Astrocyte of the cerebellum (primary cell): ENCODE measurements at places on chromosomes 1 and 21.

DNA sequence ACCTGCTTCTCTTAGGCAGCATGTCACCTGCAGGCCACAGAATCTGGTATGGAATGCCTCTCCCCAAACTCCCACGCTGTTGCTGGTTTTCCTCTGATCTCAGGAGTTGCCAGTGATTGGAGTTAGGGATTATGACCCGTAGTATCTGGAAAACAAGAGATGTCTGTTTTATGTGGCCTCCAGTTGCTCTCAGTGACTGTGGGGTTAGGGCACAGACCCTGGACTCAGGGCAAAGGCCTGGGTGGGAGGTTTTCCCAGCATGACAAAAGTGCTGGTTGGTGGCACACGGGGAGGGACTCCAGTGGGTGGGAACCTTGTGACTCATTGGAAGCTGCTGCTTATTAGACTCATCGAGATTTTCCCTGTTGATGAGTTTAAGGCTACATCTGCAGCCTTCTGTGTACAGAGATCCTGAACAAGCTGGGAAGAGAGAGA, at the start of gene NR1I3:
Gene NR1I3 (minus strand): TSS at position 165 of the 435 bp plus-strand sequence. CDS start 1,638 bp downstream, outside the sequence.
- no peak for DNase-seq

DNA sequence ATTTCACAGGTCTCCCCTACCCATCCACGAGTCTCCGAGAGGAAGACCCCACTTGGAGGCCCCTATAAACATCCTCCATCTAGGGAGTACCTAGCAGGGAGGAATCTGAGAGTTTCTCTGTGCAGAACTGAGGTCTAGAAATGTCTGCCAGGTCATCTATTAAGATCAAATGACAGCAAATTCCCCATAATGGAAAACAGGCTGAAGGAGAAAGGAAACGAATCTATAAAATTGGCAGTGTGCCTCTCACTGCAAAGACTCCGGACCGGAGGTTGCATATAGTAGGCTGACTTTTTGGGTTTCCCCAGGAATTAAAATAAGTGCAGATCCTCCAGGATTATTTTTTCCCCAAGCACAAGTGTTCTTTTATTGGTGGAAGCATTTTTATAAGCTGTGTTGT, 57.7 kb downstream of the NMNAT2 start:
- no peak for DNase-seq

DNA sequence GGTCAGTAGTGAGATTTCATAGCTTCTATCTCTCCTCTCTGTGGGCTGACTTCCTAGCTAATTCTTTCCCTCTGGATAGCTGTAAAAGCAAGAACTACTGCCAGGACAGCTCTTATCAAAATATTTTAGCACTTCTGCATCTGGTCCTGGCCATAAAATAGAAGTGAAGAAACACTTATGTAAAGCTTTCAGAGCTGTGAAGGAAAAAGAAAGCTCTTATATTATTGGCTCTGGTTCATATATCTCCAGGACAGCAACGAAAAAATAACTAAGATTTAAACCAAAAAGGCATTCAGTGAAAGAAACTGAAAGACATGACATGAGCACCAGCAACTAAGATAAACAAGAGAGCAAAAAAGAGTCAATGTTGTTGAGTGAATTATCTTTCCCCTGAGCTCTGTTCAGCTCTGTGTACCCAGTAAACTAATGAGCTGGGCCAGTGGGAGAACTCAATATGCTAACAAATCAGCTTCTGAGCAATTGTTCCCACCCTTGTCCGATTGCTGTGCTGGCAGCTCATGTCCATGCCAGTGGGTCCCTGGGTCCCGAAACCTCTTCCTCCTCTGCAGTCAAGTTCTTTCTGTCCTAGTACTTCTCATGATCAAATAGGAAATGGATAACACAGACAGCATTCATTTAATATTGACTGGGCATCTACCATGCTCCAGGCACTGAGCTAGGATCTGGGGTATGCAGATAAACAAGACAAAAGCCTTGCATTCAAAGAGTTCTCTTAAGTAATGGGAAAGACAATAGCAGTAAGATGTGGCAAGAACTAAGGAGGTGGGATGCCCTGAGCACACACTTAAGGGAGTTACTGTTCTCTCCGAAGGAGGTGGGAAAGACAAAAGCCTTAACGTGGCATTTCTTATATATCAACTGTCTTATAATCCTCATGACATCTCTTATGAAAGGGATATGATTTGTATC, 45.3 kb upstream of the MAN1A2 start:
- DNase-seq: no peak

GRCh38 chr1:104989012-104989411, 1239.3 kb downstream of the AMY1C start:
- no peak for DNase-seq

DNA sequence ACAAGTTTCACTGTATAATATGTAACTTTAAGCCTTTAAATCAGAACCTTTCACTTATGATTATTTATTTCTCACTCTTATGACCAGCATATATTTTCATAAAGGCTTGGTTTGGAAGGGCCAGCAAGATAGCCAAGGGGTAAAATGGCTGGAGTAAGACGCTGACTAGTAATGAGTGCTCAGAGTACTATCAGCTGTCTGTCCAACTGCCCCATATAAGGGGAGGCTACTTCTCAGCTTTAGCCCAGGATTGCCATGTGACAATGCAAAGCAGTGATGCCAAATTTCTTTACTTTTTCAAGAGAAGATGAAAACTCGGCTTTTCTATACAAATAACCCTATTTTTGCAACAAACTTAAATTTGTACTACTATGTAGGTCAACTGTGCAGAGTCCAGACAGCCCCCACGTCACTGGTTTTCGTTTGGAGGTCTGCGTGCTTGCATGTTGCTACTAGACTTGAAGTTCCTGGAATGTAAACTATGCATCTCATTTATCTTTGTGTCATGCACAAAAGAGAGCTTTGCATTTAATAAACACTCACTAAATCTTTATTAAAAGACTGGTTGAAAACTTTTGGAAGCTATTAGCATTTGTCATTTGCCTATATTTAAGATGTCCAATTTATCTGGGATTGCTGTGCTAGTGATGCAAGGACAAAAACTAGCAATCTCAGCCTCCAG, 110.4 kb downstream of the TNFSF18 start:
- peak; percentile 63 for DNase-seq

DNA sequence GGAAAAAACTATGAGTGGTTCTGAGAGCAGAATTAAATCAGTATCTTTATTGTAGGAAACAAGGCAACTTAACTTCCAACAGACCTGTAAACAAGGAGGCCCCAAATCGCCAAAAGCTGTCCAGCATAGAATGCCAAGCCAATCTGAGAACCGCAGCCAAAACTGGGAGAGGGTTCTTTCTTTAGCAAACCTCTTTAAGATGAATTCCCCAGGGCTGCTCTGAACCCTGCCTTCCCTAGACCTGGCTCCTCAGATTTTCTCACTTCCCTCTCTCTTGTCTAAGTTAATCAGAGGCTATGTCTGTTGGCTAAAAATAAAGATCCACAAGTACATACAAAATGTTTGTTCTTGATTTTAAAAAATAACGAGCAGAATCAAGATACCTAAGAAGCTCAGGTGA, 141.4 kb downstream of the SMYD3 start:
- DNase-seq: no peak

DNA sequence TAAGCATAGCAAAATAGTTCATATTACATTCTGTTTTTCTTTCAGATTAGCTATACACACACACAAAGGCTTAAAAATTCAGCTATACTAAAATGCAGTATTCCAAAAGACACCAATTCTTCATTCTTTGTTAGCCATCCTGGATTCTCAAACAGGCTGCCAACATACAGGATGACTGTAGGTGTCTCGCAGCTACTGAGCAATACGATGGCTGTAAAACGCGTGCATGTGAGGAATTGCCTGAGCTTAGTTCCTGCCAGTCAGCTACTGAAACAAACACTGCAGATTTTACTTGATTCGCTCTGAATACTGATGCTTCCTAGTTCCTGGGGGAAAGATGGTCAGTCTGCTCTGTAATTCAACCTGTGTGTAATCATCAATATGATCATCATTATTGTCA, 24.7 kb upstream of the HMGN1 start:
- no peak for DNase-seq

DNA sequence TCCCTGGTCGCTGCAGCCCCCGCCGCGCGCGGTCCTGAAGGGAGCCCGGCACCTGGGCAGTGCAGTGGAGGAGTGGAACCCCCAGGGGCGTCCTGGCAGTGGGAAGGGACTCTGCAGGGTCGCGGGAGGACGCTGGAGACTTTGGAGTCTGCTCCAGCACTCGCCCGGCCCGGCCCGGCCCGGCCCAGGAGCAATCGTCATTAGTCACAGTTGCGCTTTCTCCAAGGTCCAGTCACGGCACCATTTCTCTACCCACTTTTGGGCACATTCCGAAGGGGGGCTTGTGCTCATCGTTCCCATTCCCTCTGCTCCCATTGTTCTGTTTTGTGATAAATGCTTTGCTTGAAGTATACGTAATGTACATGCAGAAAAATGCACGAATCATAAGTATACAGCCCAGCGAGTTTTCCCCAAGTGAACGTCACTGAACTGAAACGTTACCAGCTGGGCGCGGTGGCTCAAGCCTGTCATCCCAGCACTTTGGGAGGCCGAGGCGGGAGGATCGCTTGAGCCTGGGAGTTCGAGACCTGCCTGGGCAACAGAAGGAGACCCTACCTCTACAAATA, 999 bp downstream of the THAP3 start:
- DNase-seq: no peak

DNA sequence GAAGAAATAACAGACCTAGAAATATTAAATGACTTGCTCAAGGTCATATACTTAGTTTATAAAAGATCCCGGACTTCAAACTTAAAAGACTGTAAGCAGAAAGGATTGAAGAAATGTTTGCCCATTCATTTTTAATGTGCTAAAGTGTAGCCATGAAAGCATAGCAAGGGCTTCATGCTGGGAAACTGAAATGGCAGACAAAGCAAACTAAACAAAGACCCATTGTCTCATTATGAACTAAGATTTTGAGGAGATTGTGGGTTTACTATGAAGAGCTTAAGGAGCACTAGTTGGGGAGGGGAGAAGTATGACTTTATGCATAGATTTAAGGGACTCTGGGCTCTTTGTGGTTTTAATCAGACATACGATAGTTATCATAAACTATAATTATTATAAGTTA, 26.3 kb downstream of the ADAMTS1 start:
- no peak for DNase-seq

DNA sequence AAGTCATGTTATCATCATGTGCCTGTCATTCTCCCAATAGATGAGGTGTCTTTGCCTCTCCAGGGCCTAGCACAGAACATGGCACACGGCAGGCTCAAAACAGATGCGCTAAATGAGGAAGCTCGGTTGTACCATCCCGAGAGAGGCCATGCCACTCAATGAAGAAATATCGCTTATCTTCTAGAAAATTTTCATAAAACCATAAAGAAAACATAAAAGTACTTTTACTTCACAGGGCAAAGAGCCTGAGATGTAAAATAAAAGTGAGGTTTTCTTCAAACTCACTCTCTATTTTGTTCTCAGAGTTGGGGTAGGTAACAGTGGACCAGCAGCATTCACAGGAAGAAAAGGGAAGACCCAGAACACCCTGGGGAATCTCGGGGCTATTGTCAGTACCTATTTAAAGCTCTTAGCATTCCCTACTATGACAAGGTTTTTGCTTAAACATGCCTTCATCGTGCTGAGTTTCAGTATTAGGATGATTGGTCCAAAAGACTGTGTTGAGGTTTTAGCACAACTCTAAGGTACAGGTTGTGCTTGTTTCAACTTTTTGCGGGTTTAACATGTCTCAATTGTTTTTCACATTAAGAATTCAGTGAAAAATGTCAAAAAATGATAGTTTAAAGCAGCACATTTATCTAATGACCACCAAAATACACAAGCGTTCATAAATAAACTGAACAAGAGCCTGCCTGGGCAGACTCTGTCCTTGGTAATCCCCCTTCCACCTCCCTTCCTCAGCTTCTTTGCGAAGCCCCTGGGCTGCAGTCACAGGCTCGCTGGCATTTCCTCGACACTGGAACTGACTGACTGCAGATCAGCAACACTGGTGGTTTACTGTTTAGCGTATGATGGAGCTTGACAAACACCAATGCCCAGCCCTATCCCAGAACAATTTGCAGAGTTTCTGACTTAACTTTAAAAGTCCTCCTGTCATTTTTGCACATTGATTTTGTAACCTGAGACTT, 55.6 kb downstream of the COQ8A start:
- DNase-seq: no peak

DNA sequence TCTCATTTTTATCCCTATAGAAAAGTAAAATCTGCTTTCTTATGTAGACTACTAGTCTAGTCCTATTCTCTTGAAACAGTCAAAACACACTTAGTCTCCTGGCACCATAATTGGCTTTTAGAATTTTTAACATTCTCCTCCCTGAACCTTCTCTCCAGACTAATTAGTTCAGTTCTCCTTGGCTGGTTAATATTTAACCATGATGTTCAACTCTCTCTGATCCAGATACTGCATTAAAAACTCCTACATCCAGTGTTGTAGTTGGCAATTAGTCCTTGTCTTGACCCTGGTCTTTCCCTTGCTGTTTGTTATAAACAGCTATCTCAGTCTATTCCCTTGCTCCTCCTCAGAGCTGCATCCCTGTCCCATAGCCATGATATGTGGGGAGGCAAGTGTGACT, 422.9 kb upstream of the BEND5 start:
- DNase-seq: no peak
